Posterior vena cava (tissue), 2 donors: ENCODE measurements at places on chromosomes 2 and 18.

- no peak for DNase-seq
Measured at GRCh38 chr2:127674241-127675209, 805 bp downstream of the LIMS2 start.

GRCh38 chr2:96195410-96196066, 13.1 kb downstream of the STARD7 start:
- no peak for DNase-seq

DNA sequence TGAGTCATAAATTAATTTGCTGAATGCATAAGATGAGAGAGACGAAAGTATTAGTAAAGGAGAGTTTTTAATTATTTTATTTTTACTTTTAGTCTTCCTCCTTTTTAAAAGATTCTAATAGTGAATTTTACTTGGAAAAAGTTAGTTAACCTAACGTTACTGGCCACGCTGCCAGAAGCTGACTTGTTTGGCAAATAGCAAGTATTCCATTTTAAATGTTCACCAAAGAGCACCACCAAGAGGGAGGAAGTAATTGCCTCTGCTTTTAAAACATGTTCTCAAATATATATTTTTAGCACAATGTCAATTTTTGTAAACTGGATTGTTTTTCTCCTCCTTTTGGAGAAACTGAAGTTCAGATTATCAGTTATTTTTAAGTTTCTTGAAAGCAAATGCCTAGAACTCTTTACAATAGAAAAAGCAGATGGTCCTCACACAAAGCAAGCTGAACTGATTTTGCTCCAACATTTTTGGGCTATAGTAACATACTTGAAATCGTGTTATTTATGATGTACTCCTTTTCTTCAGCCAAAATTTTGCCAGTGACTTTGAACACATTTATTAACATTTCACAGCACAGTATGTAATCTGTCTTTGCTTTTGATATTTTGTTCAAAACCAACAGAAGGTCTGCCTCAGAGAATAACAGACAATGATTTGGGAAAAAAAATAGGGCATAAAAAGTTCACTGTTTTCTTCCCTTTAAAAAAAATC, 1311.0 kb upstream of the FAM98A start:
- DNase-seq = no peak

DNA sequence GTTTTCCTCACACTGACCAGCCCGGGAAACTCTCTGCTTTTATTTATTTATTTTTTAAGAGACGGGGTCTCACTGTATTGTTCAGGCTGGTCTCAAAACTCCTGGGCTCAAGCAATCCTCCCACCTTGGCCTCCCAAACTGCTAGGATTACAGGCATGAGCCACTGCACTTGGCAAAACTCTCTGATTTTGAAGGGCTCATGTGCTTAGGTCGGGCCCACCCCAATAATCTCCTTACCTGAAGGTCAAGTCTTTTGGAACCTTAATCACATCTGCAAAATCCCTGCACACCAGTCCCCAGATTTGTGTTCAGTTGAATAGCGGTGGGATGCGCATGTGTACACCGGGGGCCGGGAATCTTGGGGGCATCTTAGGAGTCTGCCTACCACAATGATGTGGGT, 7.7 kb upstream of the ECEL1 start:
- DNase-seq = no peak

DNA sequence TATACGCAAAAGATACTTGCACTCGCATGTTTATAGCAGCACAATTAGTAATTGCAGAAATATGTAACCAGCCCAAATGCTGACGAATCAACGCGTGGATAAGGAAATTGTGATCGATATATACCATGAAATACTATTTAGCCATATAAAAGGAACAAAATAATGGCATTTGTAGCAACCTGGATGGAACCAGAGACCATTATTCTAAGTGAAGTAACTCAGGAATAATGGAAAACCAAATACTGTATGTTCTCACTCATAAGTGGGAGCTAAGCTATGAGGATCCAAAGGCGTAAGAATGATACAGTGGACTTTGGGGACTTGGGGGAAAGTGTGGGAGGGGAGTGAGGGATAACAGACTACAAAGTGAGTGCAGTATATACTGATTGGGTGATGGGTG, 1008.0 kb upstream of the CRIM1 start:
- no peak for DNase-seq

DNA sequence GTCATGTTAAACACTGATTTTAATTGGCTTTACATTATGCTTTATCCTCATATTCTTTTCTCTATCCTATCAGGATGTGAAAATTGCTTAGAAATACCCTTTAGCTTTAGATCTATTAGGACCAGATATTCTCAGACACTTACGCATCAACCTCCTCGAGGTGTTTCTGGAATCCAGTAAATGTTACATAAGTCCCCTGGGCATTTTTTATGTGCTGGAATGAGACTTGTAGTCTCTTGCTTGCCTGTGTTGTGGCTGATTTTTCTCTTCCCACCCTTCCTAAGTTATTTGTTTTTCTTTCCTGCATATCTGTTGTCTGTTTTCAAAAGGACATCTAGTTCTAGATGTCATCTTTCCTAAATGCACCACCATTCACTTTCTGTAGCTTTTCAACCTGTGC, 197.1 kb downstream of the CCDC85A start:
- no peak for DNase-seq

- no peak for DNase-seq
Measured at GRCh38 chr2:117359266-117359914, 455.1 kb upstream of the DDX18 start.

GRCh38 chr2:112010751-112011150, 44.3 kb upstream of the TMEM87B start:
- DNase-seq = no peak

- no peak for DNase-seq
Measured at GRCh38 chr18:57759650-57760049, 43.5 kb downstream of the ATP8B1 start.

GRCh38 chr2:39050109-39050508, 70.7 kb downstream of the SOS1 start:
- DNase-seq = no peak

DNA sequence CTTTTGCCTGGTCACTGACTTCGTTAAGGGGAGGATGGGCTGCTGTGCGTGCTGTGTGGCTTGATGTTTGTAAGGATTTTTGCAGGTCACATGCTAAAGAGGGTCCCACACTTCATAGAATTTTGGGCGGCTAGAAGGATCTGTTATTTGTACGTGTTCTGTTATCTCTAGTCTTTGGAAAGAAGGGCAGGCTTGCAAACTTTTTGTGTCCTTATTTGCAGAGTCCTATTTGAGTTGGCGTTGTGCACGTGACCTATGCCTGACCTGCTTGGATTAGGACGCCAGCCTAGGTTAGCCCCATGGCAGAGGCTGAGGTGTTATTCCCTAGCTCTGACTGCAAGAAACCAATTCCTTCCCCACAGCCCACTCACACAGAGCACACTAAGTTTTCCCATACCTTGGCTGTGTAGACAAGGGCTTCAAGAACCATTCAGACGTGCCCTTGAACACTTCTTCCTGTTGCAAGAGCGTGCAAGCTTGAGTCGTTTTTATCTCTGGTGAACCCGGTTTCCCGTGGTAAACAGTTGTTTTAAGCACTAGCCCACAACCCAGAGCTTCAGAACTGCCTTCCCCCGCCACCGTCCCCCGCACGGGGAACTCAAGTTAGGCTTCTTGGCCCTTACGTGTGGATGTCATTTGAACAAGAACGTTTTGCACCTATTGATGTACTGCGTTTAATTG, 94.6 kb downstream of the LDLRAD4 start:
- no peak for DNase-seq

- DNase-seq = peak; percentile 13
Measured at GRCh38 chr2:11012131-11012693, 100.5 kb downstream of the KCNF1 start.

- DNase-seq = no peak
Measured at GRCh38 chr2:226057914-226058313, 658.4 kb downstream of the NYAP2 start.

- no peak for DNase-seq
Measured at GRCh38 chr2:196160101-196160500, 11.3 kb downstream of the STK17B start.

DNA sequence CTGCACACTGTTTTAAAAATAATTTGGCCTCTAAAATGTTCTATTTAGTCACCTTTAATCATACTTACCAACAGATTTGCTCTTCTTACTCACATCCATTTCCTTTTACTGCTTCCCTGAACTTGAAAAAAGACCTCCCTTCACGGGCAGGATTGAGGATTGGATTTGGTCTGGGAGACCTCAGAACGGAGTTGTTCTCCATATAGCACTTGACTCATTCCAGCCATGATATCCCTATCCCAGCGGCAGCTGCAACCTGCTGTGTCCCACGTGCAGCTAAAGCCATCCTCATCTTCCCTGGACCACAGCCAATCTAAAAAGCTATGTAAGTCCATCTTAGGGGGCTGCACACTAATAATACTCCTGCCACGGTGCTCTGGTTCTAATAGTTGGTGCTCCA, 97.0 kb upstream of the PTPRM start:
- no peak for DNase-seq

GRCh38 chr18:5582849-5583681, 39.3 kb upstream of the EPB41L3 start:
- DNase-seq = no peak

- no peak for DNase-seq
Measured at GRCh38 chr2:180240774-180241173, 233.7 kb upstream of the CWC22 start.

GRCh38 chr2:54401554-54401953, 54.6 kb upstream of the SPTBN1 start:
- DNase-seq = no peak

DNA sequence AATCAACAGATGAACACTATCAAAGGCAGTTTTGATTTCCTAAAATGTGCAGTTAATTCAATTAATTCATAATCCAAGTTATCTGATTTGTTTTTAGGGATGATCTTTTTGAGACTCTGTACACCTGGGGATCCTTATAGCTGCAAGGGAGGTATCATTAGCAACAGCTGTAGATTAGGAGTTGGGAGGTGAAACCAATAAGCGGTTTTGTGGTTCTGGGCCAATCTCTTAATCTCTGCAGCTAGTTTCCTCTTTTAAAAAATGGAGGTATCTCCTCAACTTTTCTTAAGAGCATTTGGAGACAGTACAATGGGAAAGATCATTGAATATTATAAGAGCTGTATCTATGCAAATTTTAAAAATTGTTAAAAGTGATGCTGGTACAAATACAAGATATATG, 126.0 kb downstream of the MC4R start:
- DNase-seq = no peak

- peak; percentile 94 for DNase-seq
Measured at GRCh38 chr2:20641123-20641985, 9.5 kb downstream of the HS1BP3 start.

DNA sequence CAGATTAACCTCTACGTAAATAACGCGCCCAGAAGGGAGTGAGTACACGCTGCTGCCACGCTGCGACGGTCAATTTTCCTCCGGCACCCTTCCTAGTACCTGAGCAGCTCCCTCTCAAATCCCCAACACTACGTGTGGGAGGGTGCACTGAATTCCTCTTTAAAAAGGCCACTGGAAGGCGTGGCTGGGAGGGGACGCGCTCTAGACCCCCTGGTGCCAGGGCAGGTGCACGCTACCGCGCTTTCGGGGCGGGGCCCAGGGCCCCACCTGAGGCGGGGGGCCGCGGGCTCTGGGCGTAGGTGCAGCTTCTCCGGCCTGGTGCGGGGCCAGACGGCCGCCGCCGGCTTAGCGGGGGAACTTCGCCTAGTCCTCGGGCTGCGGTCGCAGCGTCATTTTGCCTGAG, 668 bp upstream of the ANKRD12 start:
- DNase-seq = no peak

DNA sequence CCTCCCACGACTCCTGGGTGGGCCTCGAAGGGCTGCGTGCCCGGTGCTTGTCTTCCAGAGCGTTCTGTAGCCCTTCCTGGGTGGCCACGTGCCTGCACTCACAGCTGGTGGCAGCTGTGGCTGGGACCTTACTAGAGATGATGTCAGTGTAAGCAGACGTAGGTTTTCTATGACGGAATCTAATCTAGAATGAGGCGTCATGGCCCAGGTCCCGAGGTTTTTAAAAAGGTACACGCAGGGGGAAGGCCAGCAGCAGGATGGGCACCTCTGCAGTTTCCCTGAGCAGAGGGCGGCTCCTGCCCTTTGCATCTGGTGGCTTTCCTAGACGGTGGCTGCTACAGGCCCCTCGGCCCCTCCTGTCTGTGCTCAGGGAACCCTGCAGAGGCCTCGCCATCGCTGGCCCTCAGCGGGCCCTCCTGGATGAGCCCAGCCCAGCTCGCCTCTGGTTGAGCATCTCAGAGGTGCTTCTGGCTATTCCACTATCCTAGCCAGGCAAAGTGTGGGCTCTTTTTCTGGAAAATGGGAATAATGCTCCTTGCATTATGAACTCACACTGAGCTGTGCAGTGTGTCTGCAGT, 49.6 kb upstream of the PXDN start:
- peak; percentile 53 for DNase-seq

- no peak for DNase-seq
Measured at GRCh38 chr2:54708584-54709335, 14.7 kb upstream of the EML6 start.

GRCh38 chr2:172307800-172308199, 119.6 kb upstream of the ITGA6 start:
- DNase-seq = no peak

- peak; percentile 88 for DNase-seq
Measured at GRCh38 chr2:33598561-33599174, 431 bp downstream of the FAM98A start.

DNA sequence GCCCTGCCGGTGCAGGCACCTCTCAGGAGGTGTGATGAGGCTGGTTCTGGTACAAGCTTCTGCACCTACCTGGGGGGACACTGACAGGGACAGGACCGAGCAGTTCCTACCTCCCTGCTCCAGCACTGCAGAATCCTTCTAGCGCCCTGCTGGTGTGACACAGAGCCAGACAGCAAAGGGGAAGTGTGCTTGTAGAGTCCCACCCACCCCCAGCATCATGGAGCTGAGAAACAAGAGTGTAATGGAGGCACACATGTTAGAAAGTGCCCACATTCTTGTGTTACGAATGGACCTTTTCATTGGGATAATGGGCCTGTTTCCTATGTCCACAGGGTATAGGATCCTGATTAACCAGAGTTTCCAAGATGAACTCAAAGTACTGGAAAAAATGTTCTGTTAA, 38.3 kb downstream of the OXER1 start:
- no peak for DNase-seq

DNA sequence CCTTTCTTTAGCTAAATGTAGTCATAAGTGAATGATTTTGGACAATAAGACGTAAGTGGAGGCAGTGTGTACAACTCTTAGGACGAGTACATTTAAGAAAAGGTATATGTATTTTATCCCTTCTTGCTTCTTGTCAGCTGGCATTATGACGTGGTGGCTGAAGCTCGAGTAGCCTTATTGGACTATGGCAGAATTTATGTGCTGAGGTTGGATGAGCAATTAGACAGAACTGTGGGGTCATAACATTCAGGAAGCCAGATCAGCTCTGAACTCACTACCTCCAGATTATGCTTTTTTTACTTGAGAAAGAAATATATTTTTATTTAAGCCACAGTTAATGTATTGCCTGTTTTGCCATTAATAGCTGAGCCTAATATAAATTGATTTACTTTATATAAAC, 661.5 kb downstream of the ERBB4 start:
- no peak for DNase-seq

DNA sequence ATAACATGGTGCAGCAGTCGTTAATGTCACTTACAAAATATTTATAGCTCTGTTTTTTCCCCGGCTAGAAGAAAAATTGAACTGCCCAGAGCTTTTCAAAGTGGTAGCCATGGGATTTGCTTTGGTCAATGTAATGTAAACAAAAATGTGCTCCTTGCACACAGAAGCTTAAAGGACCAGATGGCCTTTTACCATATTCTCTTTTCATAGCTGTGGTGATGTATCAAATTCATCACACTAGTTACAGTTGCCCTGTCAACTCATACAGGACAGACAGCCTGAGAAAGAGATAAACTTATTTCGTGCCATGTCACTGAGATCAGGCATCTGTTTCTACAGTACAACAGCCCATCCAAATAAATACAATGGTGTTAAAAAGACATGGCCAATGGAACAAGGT, 368.1 kb upstream of the CDH19 start:
- DNase-seq = no peak

- DNase-seq = no peak
Measured at GRCh38 chr18:22830511-22830910, 102.6 kb upstream of the RBBP8 start.
